ENCODE measurements at places on chromosomes 2 and 18.
A peak's percentile ranks its signal among the peaks of the same experiment; 100 is the strongest.

DNA sequence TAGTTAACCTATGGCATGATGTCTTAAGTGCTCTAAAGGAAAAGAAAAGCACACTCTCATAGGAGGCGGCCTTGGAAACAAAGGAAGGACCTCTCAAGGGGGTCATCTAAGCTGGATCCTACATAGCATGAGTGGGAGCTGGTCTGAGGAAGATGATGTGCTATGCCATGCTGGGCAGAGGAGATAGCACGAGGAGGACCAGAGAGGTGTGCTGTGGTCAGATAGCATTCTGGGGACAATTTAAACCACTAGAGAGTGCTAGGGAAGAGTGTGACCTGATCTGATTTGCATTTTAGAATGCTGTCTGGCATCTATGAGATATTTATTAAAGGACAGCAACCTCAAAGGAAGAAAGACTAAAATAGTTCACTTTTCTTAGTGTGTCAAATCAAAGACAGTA, 910.1 kb upstream of the CELF4 start:
- DNase-seq: no peak

- no peak for DNase-seq
These were observed 119.7 kb downstream of the PMAIP1 start for GRCh38 chr18:60019463-60019840.

DNA sequence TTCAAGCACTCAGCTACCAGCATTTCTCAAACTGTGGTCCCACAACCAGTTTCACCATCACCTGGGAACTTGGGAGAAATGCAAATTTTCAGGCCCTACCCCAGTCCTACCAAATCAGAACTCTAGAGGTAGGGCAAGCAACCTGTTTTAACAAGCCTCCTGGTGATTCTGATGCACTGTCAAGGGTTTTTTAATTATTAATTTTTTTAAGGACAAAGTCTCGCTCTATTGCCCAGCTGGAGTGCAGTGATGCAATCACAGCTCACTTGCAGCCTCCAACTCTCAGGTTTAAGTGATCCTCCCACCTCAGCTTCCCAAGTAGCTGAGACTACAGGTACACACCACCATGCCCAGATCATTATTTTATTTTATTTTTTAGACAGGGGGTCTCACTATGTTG, 7.8 kb downstream of the ACMSD start:
- no peak for DNase-seq

- no peak for DNase-seq
These were observed 174.8 kb downstream of the HDAC4 start for GRCh38 chr2:239225871-239226561.

DNA sequence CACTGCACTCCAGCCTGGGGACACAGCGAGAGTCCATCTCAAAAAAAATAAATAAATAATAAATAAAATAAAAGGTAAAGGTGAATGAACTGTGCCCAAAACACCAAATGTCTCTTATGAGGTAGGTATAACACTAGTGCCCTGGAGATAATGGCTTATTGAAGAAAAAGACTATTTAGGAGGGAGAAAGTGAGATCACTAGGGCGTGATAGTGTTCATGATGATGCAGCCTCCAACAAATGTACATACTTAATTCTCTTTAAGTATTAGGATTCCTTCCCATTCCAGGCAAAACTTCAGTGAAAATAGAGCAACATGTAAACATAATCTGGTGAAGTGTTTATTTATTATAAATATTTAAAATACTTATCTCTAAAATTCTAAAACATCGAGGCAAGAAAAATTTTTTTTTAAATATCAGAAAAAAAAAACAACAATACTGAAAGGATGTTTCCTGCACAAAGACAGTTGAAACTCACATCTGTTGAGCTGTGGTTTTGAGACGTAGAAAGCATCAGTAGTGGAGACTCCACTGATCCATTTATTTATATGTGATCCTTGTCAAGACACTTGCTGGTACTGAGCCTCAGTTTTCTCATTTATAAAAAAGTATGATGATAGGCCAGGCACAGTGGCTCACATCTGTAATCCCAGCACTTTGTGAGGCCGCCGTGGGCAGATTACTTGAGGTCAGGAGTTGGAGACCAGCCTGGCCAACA, 183.3 kb downstream of the LRP1B start:
- DNase-seq: no peak

DNA sequence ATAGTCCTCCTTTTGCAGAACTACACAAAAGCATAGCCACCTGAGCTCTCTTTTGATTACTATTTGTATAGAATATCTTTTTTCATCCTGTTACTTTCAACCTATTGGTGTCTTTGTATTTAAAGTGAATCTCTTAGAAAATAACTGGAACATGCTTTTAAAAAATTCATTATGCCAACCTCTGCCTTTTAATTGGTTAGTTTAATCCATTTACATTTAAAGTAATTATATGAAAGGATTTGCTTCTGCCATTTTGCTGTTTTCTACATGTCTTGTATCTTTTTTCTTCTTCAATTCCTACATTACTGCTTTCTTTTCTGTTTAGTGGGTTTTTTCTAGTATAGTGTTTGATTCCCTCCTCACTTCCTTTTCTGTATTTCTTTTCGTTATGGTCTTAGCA, 407.5 kb upstream of the ZEB2 start:
- no peak for DNase-seq

DNA sequence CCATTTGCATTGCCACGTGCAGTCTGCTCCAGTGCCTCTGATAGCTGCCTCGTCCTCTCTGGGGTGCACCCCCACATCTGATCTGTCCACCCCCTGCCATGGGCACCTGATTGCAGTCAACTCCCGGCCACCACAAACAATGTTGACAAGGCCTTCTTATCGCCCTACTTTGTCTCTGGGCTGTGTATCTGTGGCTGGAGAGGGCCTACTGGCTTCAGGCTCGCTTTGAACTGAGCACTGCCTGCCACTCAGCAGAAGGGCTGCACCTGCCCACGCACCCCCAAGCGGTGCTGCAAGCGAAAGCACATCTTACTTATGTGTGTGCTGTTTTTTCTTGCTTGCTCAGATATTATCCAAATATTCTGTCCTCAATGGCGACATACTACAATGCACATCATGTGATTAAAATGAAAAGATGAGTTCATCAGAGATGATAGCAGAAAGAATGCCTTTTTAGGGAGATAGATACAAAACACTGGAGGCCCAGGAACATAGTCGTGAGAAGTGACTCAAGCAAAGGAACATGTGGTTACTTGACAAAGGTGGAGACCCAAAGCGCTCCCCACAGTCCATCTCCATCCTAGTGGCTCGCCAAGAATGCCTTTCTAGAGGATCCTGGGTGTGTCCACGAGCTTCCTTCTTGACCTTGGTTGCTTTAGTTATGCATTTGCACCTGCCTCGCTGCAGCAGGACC, 28.8 kb downstream of the FBLN7 start:
- DNase-seq: no peak

DNA sequence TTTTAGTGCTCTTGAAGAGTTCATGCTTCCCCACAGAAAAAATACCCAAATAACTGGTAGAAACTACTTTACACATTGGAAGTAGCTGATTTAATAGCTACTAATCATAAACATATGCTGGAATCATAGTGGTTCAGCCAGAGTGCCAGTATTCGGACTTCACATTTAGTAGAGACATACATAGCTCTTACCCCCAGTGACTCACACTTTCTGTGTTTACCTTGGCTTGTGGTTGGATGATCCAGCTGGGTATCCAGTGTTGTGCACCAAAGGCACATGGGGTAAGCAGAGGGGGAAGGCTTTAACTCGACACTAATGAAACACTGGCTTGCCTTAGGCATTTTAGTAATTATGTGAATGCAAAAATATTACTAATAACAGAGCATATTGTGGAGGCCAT, 18.1 kb downstream of the ARHGAP28 start:
- no peak for DNase-seq

DNA sequence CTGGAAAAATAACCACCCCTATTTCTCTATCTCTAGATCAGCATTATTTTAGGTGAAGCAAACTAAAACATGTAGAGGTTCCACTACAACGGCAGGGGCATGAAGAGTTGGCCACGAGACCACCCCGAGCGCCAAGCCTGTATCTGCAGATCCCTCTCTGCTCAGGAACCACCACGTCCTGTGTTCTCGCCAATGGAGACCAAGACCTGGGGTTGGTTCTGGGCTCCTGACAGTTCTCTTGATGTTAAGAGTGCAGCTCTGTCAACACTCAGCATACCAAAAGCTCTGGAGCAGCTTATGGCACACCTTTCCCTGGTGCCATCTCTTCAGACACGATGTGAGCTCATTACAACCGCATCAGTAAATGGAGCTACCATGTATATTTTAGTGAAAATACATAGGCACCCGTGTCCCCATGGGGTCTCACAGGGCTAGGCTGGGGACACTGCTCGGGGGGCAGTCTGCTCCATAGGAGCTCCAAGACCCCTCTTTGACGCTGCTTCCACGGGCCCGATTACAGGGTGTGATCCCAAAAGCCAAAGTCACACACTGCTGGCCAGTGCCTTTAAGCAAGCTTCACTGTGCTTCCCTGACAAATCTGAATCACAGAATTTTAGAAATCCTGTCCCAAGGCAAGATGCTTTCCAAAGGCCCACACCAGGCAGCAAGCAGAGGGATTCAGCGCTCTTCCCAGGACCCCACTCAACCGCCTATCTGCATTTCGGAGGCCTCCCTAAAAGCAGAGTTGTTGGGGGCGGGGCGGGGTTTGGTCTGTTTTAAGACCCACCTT, 72.2 kb downstream of the EMILIN2 start:
- peak; percentile 43 for DNase-seq

DNA sequence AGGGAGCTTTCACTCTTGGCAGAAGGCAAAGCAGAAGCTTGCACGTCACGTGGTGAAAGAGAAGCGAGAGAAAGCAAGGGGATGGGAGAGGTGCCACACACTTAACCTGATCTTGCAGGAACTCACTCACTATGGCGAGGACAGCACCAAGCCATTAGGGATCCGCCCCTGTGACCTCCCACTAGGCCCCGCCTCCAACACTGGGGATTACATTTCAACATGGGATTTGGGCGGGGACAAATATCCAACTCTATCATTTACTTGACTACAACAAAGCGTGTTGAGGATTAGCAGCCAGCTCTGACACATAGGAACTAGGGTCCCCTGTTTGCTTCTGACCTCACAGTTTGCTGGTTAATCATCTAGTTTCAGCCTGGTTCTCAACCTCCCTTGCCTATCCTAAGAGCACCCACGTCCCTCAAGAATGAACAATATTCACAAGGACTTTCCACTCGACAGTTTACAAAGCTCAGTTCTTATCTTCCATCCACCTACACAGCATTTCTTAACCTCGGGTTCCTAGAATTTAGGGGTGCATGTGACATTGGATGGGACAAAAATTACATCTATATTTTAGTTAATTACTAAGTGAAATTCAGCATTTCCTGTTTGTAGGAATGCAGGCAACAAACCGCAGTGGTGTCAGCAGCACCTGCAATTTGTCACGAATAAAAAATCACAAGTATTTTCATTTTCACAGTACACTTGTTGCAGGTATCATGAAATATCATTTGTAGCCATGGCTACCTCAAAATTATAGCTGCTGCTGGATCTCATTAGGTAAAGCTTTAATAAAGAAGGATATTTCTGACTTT, 36.0 kb downstream of the LBH start:
- no peak for DNase-seq

DNA sequence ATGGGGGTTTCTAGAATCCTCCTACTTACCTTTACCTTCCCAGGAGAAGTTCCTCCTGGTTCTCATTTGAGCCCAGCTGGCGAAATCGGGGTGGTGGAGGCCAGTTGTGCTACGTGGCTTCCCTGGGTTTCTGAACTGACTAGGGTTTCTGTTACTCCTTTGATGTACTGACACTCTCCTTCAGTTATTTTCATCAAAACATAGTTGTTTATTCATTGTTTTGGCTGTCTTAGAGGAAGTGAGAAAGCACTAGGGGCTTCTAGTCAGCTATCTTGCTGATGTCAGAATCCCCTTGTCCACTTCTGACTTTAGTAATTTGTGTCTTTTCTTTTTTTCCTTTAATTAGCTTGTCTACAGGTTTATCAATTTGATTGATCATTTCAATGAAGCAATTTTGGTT, 332.2 kb upstream of the TANK start:
- DNase-seq: no peak

DNA sequence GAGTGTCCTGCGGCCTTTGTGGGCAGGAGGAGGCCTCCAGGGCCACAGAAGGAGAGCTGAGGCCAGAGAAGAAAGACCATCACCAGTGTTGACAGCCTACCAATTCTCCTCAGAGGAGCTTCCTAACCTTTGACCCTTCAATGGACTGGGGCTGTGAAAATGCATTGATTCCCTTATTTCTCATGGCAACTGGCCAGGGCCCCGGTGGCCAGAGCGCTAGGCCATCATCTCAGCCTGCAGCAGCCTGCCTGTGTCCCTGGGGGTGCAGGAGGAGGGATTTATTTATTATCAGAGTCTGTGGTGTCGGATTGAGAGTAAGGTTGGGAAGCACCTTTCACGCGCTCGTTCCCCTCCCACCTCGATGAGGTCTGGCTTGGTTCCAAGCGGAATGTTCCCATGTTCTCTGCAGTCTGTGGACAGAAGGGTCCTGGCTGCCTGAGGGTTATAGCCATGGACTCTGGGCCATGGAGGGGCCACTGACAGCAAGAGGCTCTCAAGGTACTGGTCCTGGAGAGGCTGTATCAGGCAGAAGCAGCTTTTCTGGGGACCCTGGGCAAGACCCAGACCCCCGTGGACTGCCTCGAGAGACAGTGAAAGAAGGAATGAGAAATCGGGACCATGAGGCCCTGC, 53.8 kb downstream of the CYP27C1 start:
- peak; percentile 46 for DNase-seq
